Gastroesophageal sphincter (tissue), 4 donors: ENCODE measurements at places on chromosomes 2 and 18. TPM values are rescaled to one million over a fixed set of nuclear protein-coding genes. Genes with fewer than 3 reads are reported as not detected.

The LMAN2L gene
- total RNA-seq, result 20.4 TPM

The IL1RL1 gene
- 7.3 TPM for total RNA-seq

The FAM237A gene
- not detected for total RNA-seq

DNA sequence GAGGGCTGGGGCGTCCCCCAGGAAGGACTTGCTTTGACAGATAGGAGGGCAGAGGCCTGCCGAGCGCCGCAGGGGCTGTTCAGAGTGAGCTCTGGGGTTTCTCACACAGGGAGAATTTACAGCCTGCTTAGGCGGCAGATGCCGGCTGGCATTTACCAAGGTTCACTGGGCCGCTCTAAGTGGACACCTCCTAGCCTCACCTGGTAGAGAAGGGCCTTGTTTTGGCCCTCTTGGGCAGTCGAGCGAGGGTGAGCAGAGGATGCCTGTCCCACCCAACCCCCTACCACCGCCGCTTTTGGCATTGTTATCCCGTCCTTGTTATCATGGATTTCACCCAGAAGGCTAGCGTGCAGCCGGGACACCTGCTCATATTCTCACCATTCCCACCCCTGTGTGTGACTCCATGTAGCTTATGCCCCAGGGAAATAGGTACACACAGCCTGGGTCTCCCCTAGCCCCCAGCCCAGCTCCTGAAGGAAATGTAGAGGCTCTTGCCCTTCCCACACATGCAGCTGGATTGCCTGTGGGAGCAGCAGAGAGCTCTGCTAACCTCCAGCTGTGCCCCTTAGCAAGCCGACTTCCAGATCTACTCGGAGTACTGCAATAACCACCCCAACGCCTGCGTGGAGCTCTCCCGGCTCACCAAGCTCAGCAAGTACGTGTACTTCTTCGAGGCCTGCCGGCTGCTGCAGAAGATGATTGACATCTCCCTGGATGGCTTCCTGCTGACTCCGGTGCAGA lies 52.4 kb downstream of the FAM168B start:
- ATAC-seq, result no peak

DNA sequence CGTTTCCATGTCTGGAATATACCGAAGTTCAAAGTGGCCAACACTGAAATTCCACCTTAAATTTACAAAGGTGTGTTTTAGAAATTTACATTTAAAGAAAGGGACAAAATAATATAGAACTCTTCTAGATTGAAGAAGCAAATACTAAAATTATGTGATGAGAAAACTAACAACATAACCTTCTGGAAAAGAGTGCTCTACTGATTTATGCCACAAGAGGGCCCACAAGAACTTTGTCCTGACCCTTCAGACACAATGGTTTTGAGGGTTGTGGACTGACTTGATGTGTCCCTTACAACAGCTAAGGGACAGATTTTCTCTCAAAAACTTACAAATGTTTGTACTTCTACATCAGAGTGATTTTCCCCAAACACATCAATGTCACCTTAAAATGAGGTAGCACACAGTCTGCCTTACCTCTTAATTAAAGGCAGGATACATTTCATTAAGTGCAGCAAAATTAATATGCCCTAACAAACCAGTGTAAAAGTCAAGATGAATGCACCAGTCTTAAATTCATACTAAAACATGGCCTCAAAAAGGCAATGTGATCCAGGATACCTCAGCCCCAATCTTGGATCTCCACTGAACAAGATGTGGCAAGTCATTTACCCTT lies 36.2 kb downstream of the EIF2AK3 start:
- peak; percentile 76 for ATAC-seq

GRCh38 chr2:172011812-172012575 lies 12.2 kb downstream of the METAP1D start:
- no peak for ATAC-seq

DNA sequence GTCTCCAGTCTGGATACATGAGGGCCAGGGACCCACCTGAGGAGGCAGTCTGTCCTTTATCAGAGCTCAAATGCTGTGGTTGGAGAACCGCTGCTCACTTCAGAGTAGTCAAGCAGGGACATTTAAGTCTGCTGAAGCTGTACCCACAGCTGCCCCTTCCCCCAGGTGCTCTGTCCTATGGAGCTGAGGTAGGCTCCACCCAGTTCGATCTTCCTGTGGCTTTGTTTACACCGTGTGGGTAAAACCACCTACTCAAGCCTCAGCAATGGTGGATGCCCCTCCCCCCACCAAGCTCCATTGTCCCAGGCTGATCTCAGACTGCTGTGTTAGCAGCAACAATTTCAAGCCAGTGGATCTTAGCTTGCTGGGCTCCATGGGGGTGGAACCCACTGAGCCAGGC lies 731.4 kb upstream of the HS6ST1 start:
- no peak for ATAC-seq

DNA sequence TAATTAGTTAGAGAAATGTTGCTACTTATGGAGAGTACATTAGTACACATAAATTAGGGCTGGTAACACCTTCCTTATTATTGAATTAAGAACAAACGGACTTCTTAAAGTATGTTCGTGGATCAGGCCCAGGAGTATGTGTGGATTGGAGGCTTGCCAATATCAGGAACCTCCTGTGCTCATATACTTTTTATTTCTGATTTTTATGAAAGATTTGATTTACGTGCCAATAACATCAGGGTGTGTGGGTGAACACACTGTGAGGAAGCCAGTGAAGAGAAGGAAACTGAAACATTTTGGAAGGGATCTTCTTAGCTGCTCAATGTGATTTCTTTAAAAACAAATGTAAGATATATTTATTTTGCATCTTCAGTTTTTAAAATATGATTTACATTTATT lies 113.0 kb downstream of the EFEMP1 start:
- ATAC-seq, result no peak

- ATAC-seq, result no peak
These were observed 25.5 kb upstream of the SEC11C start for GRCh38 chr18:59114160-59114559.

DNA sequence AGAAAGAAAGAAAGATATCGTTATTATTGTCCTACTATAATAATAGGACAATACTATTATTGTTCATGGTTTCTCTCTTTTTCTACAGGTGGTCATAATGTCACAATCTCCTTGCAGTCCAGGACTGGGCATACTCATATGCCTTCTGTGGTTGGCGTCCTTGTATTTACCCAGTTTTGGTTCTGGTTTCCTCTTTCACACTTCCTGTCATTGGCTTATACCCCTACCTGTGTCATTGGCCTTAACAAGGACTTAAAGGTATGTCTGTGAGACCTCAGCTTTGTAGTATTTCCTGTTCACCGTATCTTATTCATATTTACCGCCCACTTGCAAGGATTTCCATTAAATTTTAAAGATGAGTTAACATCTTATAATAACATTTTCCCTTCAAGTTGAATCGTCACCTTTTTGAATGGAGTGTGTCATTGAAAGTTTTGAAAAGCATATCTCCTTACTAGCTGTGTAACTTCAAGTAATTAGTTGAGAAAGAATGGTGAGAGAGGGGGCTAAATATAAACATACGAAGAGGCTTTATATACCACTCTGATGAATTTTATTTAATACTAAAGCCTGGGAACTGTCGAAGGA lies 36.5 kb upstream of the HTR2B start:
- ATAC-seq, result peak; percentile 3

DNA sequence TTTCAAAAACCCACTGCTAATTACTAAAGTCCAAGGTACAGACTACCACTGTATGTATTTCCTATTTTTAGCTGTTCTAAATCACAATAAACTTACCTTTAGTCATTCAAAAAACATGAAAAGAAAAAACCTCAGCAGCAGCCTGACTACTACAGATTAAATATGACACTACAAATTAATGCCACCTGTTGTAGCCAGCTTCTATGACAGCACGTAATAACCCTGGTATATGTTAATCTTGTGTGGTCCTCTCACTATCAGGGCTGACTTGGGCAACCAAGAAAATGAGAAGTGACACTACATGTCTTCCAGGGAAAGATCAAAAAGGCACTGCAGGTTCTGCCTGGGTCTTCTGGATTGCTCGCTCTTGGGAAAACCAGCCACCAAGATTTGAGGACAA lies 90.6 kb upstream of the FAM124B start:
- no peak for ATAC-seq

GRCh38 chr2:80001701-80002101 lies 302.9 kb downstream of the LRRTM1 start:
- no peak for ATAC-seq

DNA sequence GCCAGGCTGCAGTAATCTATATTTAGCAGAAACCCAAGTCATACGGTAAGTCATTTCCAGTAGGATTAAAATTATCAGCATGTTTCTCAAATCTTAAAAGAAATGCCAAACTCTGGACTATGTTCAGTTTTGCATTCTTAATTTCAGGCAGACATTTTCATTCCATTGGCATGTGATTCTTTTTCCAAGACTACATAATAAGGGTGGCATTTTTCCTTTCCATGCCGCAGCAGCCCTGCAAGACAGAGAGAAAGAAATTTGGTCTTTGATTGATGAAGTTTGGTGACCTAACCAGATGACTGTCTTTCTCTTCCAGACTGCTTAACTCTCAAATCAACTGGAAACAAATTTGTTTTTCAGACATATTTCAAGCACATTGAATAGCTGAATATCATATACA lies 118.1 kb downstream of the FHOD3 start:
- ATAC-seq, result peak; percentile 13

GRCh38 chr2:194105358-194105757 lies 1551.7 kb upstream of the SLC39A10 start:
- ATAC-seq, result no peak

DNA sequence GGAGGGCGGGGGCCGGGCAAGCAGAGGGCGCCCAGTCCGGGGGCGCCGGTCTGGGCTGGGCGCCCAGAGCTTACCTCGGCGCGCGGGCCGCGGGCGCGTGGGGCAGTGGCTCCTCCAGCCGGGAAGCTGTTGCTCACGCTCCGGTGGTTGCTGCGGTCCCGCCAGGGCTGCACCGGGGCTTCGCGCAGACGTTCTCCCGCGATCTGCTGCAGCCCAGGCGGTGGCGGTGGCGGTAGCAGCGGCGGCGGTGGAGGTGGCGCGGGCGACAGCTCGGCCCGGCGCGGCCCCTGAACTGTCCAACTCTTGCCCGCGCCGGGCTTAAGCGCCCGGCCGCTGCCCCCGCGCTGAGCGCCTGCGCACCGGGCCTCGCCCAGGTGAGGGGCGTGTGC lies 391 bp downstream of the ZNF385B start:
- ATAC-seq, result peak; percentile 54

DNA sequence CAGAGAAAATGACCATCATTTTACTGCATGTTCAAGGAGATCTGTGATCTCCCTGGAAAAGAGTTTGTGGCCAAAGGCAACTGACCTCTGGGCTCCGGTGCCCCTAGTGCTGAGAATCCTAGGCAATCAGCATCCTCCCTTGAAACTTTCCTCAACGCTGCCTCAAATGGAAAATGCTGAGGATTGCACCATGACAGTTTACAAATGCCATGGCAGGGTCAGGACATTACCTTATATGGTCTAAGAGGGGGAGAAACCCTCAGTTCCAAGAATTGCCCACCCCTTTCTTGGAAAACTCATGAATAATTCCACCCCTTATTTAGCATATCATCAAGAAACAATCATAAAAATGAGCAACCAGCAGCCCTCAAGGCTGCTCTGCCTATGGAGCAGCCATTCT lies 48.3 kb downstream of the ALPK2 start:
- ATAC-seq, result no peak
